ENCODE measurements at places on chromosomes 16 and 17.

- DNase-seq: no peak
Observed at GRCh38 chr16:48438414-48438813, 53.2 kb upstream of the SIAH1 start.

DNA sequence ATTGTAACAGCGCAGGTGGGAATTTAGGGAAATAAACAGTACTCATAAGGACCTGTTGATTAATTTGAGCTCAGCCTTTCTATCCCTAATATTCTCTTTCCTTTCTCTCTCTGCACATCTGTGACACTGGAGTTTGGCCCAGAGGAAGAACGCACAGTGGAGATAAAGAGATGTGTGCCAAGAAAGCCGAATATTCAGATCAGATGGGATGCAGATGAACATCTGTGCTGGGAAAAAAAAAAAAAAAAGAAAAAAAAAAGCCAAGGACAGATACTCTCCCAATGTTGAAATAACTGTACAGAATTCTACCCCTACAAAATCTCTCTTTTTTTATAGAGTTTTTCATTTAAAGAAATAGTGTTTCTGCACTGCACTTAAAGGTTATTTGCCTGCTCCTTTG lies 485.4 kb downstream of the KCNJ2 start:
- DNase-seq: no peak

- no peak for DNase-seq
Observed at GRCh38 chr17:7237266-7237760, 1.9 kb downstream of the PHF23 start.

- peak; percentile 76 for DNase-seq
Observed at GRCh38 chr16:27169511-27170071, 33.7 kb upstream of the KDM8 start.

DNA sequence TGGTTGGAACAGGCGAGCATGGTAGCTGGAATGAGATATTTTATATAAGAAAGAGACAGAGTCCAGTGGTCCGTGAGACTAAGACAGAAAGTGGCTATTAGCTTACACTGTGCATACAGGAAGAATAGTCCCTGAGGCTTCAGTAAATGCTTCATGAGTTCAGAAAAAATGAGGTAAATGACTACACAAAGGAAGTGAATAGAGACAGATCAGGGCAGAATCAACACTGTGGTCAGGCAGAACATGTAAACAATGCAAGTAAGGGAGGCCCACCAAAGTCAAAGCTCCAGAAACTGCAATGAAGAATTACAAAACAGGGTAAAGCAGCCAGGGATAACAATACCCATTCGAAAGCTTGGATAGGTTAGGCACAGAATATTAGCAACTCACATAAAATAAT lies 4.8 kb downstream of the ABCA10 start:
- DNase-seq: no peak

- DNase-seq: no peak
Observed at GRCh38 chr16:79950932-79951719, 350.6 kb upstream of the MAF start.

GRCh38 chr16:85505794-85506634 lies 107.1 kb upstream of the GSE1 start:
- no peak for DNase-seq

DNA sequence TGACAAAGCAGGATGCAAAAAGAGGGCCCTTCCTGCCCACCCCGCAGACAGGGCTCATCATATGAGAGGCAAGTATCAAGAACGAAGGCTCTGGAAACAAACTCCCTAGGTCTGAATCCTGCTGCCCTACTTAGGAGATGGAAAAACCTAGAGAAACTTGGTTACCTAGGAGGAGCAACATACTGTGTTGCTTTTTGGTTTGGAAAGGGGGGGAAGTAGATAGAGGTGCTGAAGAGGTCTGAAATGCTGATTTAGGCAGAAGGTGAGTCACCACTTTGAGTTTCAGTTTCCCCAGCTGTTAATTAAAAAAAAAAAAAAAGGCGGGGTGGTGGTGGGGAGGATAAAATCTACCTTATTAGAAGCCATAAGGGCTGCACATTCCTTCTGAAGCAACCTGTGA lies 1.5 kb downstream of the N4BP1 start:
- no peak for DNase-seq

DNA sequence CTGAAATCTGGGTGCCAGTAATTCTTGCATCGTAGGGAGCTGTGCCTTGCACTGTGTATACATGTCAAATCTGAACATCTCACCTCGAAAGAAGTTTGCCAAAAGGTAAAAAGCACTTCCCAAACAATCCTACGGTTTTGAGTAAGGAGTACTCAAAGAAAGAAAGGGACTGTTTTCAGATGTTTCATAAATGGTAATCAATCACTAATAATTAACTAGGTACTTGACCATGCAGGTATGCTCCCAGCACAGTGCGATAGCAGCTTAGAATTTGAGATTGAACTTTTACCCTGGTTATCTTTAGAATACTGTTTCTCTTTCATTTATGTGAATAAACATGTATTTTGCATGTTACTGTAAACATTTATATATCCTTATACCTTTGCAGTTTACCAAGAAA lies 39.0 kb downstream of the PRKCA start:
- no peak for DNase-seq

DNA sequence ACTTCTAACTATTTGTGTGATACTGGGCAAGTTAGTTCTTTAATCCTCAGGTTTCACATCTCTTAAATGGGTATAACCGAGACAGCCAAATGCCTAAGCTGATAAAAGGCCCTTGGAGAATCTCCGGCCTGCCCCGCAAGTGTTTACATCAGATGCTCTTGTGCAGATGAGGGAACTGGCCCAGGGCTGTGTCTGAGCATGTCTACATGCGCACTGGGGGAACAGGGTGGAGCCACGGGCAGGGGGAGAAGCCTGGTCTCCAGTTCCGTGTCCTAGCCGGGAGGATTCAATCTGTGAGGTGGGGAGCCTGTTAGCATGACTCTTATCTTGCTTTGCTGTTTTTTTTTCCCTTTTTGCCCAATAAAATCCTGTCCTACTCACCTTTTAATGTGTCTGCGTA lies 222.9 kb downstream of the CDH8 start:
- DNase-seq: no peak

DNA sequence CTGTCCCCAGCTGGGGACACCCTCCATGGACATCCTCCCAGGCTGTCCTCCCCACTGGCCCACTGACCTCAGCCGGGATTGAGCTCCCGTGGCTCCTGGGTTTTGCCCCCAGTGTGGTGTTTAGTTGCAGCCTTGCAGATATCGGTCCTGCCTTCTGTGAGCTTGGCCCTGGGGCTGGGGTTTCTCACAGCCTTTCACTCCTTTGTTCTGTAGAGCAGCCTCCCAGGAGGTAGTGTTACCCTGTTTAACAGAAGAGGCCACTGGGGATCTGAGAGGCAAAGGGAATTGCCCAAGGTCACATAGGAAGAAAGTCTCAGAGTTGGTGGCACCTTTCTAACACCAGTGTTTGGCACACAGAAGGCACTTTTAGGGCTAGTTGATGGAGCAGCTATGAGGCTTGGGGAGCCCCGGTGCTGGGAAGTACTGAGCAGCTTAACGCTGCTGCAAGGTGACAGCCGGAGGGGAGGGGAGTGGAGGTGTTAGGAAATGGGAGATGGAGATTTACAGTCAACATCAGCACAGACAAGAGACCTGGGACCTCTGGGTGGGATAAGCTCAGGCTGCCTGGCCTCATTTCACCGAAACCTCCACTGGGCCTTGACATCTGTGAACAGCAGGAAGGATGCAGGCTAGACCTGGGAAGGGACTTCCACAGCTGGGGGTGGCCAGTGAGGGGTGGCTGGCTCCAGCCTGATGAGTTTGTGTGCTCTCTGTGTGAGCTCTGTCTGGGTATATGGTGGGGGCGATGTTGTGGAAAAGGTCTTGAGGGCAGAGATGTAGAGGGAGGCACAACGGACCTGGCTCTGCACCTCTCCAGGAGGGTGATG lies 26.1 kb downstream of the CACNA1G start:
- DNase-seq: no peak

- DNase-seq: no peak
Observed at GRCh38 chr17:72518753-72519597, 398.2 kb downstream of the SOX9 start.

- no peak for DNase-seq
Observed at GRCh38 chr17:57999496-58000017, 7.5 kb downstream of the SRSF1 start.

DNA sequence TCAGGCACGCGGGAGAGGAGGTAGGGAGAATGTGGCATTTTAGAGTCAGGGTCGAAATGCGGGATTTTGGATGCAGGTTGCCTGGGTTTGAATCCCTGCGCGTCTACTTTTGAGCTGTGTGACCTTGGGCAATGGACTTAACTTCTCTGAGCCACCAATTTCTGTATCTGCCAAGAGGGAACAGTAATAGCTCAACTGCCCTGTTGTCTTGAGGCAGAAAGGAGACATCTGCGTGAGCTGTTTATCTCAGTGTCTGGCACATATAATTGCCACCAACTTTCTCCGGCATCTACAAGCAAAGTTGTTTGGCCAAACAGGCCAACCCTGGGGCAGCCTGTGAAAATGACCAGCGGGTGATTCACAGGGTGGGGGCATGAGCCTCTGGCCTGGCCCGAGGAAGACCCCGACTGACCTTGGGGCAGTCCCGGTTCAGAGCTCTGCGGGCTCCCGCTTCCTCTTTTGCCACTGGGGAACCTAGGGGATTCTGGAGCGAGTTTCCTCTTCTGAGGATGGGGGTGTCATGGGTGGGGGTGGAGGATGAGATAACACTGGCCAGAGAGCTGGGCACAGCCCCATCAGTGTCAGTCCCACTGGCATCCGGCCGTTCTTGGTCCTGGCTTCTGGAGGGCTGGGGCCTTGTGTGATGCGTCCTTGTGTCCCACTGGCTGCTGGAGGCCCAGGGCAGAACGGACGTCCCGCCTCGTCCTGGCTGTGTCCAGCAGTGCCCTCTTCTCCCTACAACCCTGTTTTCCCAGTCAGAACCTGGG lies 1.3 kb downstream of the SNN start:
- no peak for DNase-seq

DNA sequence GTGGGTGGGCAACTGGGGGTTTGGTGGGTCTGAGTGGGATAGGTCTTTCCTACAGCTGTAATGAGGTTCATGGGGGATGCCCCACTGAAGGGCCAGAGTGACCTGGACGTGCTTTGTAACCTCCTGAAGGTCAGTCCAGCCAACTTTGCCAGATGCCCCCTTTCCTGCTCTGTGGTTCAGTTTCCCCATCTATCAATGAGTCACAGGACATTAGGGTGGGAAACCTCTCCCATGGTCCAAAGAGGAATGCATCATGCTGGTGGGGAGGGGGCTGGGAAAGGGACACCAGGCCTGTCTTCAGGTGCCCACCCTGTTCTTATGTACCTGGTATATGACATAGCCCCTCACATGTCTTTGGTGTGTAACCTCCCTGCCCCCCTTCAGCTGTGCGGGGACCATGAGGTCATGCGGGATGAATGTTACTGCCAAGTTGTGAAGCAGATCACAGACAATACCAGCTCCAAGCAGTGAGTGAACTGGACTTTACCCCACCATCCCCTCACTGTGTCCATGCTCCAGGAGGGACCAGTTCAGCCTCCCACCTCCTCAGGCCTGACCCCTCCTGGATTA lies 24.0 kb upstream of the ALKBH5 start:
- no peak for DNase-seq

GRCh38 chr17:35653619-35654361 lies 66.7 kb downstream of the AP2B1 start:
- no peak for DNase-seq

DNA sequence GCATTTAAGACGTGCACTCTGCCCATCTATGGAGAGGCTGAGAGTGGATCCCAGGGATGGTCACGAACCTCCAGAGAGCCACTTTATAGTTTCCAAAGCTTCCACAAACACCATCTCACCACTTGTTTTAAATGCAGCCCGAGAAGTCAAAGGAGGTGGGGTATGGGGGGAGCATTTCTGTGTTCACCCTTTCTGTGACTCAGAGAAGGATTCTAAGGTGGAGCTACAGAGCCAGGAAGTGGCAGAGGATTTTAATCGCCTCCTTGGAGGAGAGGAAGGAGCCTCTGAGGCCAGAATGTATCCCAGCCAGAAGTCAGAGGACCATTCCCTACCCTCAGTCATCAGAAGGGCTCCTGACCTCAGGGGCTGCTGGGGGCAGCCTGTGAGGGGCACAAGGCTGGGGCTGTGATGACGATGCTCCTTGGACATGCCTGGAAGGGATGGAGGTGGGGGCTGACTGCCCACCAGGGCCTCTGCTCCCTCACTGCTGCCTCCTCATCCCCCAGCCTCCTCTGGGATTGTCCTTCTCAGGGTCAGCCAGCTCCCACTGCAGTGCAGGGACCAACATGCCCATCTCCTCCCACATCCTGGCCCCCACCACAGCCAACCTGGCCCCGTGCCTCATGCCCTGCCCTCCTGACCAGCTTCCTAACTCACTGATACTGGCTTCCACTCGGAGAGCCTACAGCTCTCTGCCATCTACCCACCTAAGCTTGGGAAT lies 2.8 kb downstream of the XYLT2 start:
- no peak for DNase-seq

GRCh38 chr17:75457047-75457654 lies 716 bp downstream of the TMEM94 start:
- no peak for DNase-seq

DNA sequence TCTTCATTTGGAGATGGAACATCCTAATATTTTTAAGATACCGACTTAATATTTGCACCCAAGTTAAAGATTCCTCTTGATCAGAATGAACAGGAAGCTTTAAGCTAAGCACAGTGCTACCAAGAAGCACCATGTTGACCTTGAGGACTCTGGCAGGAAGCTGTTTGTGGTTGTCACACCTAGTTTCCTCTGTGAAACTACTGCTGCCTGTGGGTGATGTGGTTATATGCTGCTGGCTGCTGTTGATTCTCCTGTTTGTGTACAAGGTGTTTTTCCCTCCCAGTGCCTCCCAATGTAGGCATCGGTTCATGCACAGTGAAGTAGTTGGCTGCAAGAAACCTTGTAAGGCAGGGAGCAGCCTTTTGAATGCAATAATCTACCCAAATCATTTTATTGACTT lies 23.4 kb downstream of the RBL2 start:
- peak; percentile 51 for DNase-seq

- peak; percentile 19 for DNase-seq
Observed at GRCh38 chr16:67415872-67416793, at the start of gene ZDHHC1. TSS of gene ZDHHC1 (minus strand) at chr16:67416477. CDS start at chr16:67407775, 8,702 bp downstream.

- no peak for DNase-seq
Observed at GRCh38 chr16:65041667-65042066, 80.2 kb downstream of the CDH11 start.

DNA sequence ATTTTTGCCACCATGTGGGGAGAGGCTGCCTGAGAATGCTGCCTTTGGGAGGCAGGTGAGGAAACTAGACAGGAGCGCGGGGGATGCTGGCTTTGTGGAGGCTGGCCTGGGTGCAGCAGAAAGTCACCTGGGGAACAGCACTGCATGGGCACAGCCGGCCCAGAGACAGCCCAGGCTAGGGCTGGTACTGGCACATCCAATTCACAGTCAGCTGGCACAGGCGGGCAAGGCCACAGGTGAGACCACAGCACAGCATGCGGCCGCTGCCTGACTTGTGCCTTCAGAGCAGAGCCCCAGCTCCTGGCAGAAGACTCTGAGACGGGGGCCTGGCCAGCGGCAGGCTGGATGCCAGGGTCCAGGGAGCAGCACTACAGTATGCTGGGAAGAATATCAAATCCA lies 16.6 kb upstream of the PITPNM3 start:
- DNase-seq: no peak

Data from stimulated activated CD4-positive, alpha-beta T cell treated with anti-CD3 and anti-CD28 coated beads, Interleukin-15, amount 100 ng/mL, for 48 hours (primary cell).